Pons (tissue), 1 donor: ENCODE measurements at places on chromosomes 7 and 10.

- no peak for DNase-seq
Measured at GRCh38 chr10:74207691-74208480, 56.9 kb downstream of the ADK start.

GRCh38 chr7:11206177-11206899 lies 232.7 kb downstream of the PHF14 start:
- no peak for DNase-seq

DNA sequence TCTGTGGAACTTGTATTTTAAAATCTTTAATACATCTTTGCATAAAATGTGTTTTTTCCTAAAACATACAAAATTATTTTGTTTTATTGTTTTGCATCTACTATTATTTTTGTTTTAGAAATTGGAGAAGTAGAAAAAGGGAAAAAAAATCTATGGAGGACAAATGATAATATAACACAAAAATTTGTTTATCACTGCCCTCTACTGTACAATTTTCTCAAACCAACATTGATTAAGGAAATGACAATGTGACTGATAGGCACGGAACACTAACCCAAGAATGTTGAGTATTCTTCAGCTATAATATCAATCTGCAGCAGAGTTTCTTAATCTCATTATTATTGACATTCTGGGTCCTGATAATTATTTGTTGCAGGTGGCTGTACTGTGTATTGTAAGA lies 9.5 kb upstream of the ING3 start:
- DNase-seq, result no peak

DNA sequence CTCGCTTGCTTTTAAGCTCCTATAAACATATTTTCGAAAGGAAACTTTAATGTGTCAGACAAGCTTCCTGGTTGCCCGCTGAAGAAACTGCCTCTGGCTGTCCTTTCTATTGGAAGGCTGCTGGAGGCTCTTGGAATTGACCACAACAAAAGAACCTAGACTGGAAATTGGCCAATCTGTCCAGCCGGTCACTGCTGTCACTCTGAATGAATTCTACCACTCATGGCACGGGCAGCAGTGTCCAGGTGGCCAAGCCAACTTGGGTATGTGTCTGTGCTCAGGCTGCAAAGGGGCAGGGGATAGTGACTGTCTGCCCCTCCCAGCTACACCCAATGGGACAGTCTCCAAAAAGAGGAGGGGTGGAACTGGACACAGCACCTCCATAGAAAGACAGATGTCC lies 57.6 kb downstream of the CDH23 start:
- DNase-seq, result no peak

DNA sequence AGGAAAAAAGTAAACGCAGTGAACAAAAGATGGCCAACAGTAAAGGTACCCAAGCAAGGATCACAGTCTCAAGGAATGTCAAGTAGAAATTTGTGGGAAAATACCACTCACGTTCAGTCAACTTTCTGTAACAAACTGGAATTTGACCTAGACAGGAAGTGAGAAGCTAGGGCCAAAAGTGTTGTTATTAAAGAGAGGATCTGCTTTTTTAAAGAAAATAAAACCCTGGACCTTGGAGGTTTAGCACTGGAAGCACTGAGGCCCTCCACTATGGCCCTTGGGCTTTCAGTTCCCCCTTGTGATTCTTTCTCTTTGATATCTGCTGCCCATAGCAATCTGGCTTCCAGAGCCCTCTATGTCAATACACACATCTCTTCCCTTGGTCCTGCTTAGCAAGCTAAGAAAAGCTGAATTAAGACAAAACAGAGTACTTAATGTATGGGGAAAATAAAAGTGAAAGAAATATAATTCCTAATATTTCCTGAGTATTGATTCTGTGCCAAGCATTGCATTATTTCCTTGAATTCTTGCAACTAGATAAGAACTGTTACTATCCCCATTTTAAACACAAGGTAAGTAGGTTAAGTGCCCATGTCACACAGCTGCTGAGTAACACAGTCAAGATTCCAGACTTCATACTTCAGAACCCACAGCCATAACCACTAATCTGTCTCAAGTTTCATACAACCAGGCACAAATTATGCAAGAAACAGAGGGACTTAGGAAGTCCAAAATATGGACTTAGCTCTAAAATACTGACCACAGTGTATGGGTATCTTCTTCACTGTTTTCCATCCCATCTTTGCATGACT lies 2.6 kb upstream of the ZNF438 start:
- no peak for DNase-seq

GRCh38 chr10:22698941-22699440 lies 15.4 kb downstream of the PIP4K2A start:
- DNase-seq, result no peak

GRCh38 chr10:43136432-43136831 lies 1.8 kb upstream of the CSGALNACT2 start:
- no peak for DNase-seq

GRCh38 chr10:58667658-58668310 lies 155.1 kb downstream of the BICC1 start:
- no peak for DNase-seq

GRCh38 chr7:150322114-150322832 lies 882 bp upstream of the LRRC61 start:
- DNase-seq, result no peak

- no peak for DNase-seq
Measured at GRCh38 chr7:11607686-11608085, 224.3 kb downstream of the THSD7A start.

- no peak for DNase-seq
Measured at GRCh38 chr10:6274040-6274439, 71.3 kb downstream of the PFKFB3 start.

- peak; percentile 95 for DNase-seq
Measured at GRCh38 chr7:31883761-31884164, 186.4 kb downstream of the PDE1C start.

- peak; percentile 78 for DNase-seq
Measured at GRCh38 chr10:74039561-74040145, 41.7 kb downstream of the VCL start.

DNA sequence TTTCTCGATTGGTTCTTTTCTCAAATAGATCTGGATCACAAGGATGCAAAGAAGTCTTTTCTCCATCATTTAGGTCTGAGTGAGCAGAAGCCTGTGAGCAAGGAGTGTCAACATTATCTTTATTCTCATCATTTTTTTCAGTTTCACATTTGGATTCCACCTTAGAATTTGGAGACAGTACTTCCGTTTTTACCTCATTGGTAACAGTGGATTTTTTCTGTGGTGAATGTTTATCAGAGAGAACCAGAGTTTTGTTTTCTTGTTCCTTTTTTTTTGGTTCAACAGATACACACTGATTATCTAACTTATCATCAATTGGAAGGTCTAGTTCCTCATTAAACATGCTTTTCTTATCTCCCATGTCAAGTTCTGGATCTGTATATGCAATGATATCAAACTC lies 151.3 kb downstream of the GALNT11 start:
- DNase-seq, result no peak

DNA sequence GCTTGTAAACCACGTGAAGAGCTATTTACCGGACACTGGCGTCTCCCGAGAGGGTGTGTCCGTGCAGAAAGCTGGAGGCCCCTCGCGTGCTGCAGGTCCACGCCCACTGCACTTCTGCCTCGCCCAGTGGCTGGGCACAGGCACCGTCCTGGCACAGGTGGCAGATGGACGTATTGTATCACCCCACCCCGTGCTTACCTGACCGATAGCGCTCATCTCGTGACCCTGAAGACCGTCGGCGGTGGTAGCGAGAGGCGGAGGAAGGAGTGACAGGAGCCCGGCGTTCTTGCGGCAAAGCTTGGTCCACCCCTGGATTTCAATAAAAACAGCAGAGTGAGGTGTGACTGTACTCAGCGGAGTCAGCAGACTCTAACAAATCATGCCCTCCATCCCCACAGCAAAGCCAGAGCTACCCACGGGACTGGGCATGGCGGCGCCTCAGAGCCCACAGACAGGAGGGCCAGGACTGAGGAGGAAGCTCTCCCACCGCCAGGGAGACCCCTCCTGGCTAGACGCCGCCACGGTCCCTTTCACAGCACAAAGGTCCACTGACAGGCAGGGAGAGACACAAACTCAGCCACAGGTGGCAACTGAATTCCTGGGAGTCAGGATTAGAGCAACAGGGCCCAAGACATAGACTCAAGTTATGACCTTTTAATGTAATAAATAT lies 217.1 kb downstream of the DIP2C start:
- DNase-seq, result no peak

DNA sequence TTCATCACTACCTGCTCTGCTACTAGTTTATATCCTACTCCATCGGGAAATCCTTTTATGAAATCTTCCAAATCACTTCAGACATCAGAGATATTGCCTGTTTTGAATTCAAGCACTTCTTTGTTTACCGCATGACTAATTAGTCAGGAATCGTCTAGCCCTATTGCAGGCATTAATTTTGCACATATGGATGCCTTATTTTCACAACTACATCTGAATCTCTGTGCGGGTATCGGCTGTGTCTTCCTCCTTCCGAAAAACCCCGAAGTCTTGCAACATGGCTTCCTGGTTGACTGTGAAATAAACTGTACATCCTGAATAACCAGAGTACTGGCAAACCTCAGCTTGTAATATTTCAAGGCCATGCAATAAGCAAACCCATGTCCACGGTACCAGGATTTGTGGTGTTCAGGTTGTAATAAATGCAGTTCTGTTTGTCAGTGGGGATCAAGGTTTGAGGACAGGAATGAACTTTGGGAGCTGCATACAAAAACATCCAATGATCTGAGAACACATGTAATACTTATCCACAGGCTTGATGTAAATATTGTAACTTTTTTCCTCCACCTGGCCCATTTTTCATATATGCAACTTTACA lies 642.1 kb downstream of the PARD3 start:
- no peak for DNase-seq

GRCh38 chr7:16260236-16260728 lies 161.1 kb downstream of the CRPPA start:
- no peak for DNase-seq

GRCh38 chr10:32956365-32957197 lies 1.4 kb downstream of the ITGB1 start:
- DNase-seq, result no peak
